Right atrium auricular region (tissue), 2 donors: ENCODE measurements at places on chromosomes 2 and 18. TPM values are rescaled to one million over a fixed set of nuclear protein-coding genes. Genes with fewer than 3 reads are reported as not detected.

CD8A gene
- 0.39 TPM for total RNA-seq

CYBRD1 gene
- 100 TPM for total RNA-seq

REEP1 gene
- total RNA-seq = 34.2 TPM

ASB18 gene
- 1.9 TPM for total RNA-seq

DHRS9 gene
- 31.4 TPM for total RNA-seq

ZNF892 gene
- total RNA-seq = 3.2 TPM

RTP5 gene
- not detected for total RNA-seq

DNA sequence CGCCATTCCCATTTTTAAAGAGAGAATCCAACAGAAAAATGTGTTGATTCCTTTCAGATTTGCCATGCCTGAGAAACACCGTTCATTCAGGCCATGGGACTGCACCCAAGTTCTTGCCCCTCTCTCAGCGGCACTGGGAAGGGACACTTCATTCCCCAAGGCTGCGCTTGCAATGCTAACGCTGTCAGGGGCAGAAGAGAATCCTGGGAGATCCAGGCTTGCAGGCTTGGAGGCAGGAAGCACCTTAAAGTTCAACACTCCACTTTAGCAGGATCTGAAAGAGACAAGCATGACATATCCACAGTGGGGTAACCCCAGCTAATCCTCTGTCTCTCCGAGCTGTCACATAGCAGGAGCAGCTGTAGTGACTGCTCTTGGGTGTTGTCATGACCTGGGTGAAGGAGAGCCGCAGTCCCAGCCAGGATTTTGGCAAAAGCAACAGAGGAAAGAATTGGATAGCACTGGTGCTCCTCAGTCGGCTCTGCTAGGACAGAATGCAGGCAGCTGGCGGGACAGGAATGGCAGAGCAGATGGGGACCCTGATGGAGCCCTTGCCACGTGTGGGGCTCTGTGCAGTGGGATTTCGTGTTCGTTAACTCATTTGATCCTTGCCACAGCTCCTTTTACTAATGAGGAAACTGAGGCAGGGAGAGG is 22.0 kb upstream of the ODC1 start:
- H3K4me3 ChIP-seq = no peak overlapping the region
- H3K36me3 ChIP-seq = no peaks in the 10 kb centered on the region
- H3K4me1 ChIP-seq = no peaks in the 10 kb centered on the region
- H3K27ac ChIP-seq = no peak overlapping the region

- no peaks in the 10 kb centered on the region for H3K36me3 ChIP-seq
- no peaks in the 10 kb centered on the region for H3K4me1 ChIP-seq
- no peak overlapping the region for H3K4me3 ChIP-seq
- no peaks in the 10 kb centered on the region for H3K27me3 ChIP-seq
- H3K27ac ChIP-seq = no peak overlapping the region
Measured at GRCh38 chr18:25729072-25729471, 361.3 kb downstream of the SS18 start.

- H3K36me3 ChIP-seq = peaks cover 6% of the 10 kb centered on the region
- no peak for DNase-seq
- H3K27ac ChIP-seq = no peak overlapping the region
- H3K4me3 ChIP-seq = no peak overlapping the region
- H3K27me3 ChIP-seq = no peaks in the 10 kb centered on the region
Measured at GRCh38 chr2:207601774-207602173, 23.4 kb downstream of the METTL21A start.

DNA sequence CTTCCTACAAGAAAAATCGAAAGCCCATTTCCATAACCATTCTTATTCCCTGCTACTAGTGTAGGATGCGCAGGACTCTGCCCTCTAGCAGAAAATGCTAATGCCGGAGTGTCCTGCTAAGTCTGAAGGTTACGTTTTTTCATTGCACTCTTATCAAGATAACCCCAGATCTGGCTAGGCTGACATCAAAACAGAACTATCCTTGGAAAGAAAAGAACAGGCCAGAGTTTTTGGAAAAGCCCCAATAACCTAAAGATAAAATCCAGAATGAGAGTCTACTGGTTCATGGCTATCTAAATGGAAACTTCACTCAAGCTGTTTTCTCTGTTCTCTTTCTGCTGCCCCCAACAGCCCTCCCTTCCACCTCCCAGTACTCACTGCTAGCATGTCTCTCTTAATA is 913 bp downstream of the RNF152 start:
- no peaks in the 10 kb centered on the region for H3K36me3 ChIP-seq
- H3K27me3 ChIP-seq = no peaks in the 10 kb centered on the region
- H3K4me3 ChIP-seq = peak overlapping the region; percentile 83
- peak overlapping the region; percentile 90 for H3K27ac ChIP-seq

- no peaks in the 10 kb centered on the region for H3K36me3 ChIP-seq
- H3K27ac ChIP-seq = no peak overlapping the region
- DNase-seq = no peak
- no peak overlapping the region for H3K4me3 ChIP-seq
- no peaks in the 10 kb centered on the region for H3K27me3 ChIP-seq
- peaks cover 33% of the 10 kb centered on the region for H3K4me1 ChIP-seq
Measured at GRCh38 chr2:168169097-168169745, 78.2 kb downstream of the STK39 start.

GRCh38 chr2:38168710-38169480 is 92.9 kb upstream of the CYP1B1 start:
- no peaks in the 10 kb centered on the region for H3K4me1 ChIP-seq
- no peak for DNase-seq
- H3K27ac ChIP-seq = no peak overlapping the region
- no peaks in the 10 kb centered on the region for H3K27me3 ChIP-seq
- H3K4me3 ChIP-seq = no peak overlapping the region
- H3K36me3 ChIP-seq = no peaks in the 10 kb centered on the region

GRCh38 chr2:241036397-241036963 is 38.1 kb downstream of the SNED1 start:
- no peaks in the 10 kb centered on the region for H3K27me3 ChIP-seq
- DNase-seq = no peak
- H3K27ac ChIP-seq = no peak overlapping the region
- H3K4me1 ChIP-seq = no peaks in the 10 kb centered on the region

DNA sequence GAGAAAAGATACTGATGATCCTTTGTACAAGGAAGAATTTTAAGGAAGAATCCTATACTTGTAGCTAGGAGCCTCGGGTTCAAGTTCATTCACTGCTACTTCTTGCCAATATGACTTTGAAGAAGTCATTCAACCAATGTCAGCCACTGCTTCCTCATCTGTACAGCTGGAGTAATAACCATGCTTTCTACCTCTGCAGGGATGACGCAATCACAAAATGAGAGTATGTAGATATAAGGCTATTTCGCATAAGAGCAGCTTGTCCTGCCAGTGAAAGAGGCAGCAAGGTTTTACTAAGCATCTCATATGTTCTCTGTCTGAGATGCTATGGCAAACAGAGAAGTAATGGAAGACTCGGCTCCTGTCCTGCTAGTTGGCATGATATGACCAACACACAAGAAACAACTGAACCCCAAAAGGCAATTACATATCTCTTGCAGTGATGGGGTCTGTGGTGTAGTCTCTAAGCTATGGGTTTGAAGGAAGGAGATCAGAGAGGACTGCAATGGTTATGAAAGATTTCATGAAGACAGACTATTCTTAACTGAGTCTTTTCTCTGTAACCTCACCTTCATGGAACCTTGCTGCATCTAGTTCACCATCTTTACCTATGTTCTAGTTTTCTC is 9.2 kb downstream of the AAK1 start:
- H3K4me1 ChIP-seq = no peaks in the 10 kb centered on the region
- no peak overlapping the region for H3K4me3 ChIP-seq
- no peaks in the 10 kb centered on the region for H3K27me3 ChIP-seq
- no peaks in the 10 kb centered on the region for H3K36me3 ChIP-seq
- no peak for DNase-seq

- H3K4me3 ChIP-seq = no peak overlapping the region
- no peak overlapping the region for H3K27ac ChIP-seq
- no peaks in the 10 kb centered on the region for H3K27me3 ChIP-seq
- H3K4me1 ChIP-seq = no peaks in the 10 kb centered on the region
- H3K36me3 ChIP-seq = no peaks in the 10 kb centered on the region
Measured at GRCh38 chr2:96693286-96694200, 46.3 kb downstream of the LMAN2L start.

GRCh38 chr18:11369556-11369955 is 220.2 kb upstream of the PIEZO2 start:
- no peak overlapping the region for H3K27ac ChIP-seq
- peaks cover 5% of the 10 kb centered on the region for H3K4me1 ChIP-seq

DNA sequence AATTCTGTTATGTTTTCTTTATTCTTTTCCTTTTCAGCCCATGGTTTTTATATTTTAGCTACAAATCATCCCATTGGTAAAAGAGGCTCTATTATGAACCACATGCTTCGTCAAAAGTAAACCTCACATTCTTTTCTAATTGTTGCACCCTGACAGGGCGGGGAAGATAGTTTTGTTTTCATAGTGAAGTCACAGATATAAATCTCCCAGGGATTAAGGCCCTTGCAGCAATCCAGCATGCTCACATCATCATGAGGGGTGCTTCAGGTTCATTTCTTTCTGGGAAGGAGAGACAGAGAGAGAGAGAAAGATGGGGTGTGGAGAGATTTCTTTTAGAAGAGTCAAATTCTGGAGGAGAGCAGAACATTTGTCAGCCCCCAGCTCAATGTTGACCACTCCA is 124.5 kb upstream of the CDC42EP3 start:
- DNase-seq = no peak
- H3K27ac ChIP-seq = no peak overlapping the region
- no peaks in the 10 kb centered on the region for H3K36me3 ChIP-seq
- H3K27me3 ChIP-seq = no peaks in the 10 kb centered on the region
- no peak overlapping the region for H3K4me3 ChIP-seq

DNA sequence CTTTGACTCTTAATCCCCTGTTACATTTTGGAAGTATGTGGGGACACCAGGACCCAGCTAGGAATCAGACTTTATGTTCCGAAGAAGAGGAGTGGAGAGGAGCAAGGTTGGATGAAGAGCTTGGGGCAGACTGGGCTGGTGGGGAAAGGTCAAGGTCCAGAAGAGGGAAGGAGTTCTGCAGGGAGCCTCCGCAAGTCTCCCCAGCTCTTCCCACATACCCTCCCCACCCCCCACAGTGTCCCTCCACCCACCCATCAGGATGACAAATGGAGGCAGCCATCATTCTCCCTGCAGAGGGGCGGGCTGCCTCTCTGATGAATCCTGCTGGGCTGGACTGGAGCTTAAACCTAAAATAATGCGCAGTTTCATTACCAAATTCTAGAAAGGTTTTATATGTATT is 77.2 kb downstream of the ACKR3 start:
- no peak overlapping the region for H3K27ac ChIP-seq
- peak; percentile 43 for DNase-seq
- no peaks in the 10 kb centered on the region for H3K27me3 ChIP-seq
- H3K4me3 ChIP-seq = no peak overlapping the region
- H3K4me1 ChIP-seq = peaks cover 12% of the 10 kb centered on the region

GRCh38 chr18:48543228-48543627 is 4.4 kb downstream of the CTIF start:
- DNase-seq = no peak
- H3K27me3 ChIP-seq = no peaks in the 10 kb centered on the region
- H3K4me3 ChIP-seq = no peak overlapping the region
- H3K27ac ChIP-seq = peak overlapping the region; percentile 14
- no peaks in the 10 kb centered on the region for H3K36me3 ChIP-seq
- H3K4me1 ChIP-seq = peaks cover 71% of the 10 kb centered on the region

GRCh38 chr18:35577045-35577848 is 4.3 kb upstream of the GALNT1 start:
- DNase-seq = no peak
- no peaks in the 10 kb centered on the region for H3K27me3 ChIP-seq
- H3K4me1 ChIP-seq = no peaks in the 10 kb centered on the region
- no peak overlapping the region for H3K27ac ChIP-seq
- no peaks in the 10 kb centered on the region for H3K36me3 ChIP-seq

GRCh38 chr18:12779043-12779442 is 76.2 kb downstream of the PSMG2 start:
- H3K27ac ChIP-seq = no peak overlapping the region
- no peaks in the 10 kb centered on the region for H3K36me3 ChIP-seq
- H3K4me3 ChIP-seq = no peak overlapping the region
- no peaks in the 10 kb centered on the region for H3K27me3 ChIP-seq
- peak; percentile 16 for DNase-seq

GRCh38 chr18:45890606-45891005 is 65.1 kb downstream of the SIGLEC15 start:
- no peak overlapping the region for H3K4me3 ChIP-seq
- H3K27ac ChIP-seq = no peak overlapping the region
- peaks cover 42% of the 10 kb centered on the region for H3K36me3 ChIP-seq
- DNase-seq = no peak
- no peaks in the 10 kb centered on the region for H3K4me1 ChIP-seq
- H3K27me3 ChIP-seq = no peaks in the 10 kb centered on the region

GRCh38 chr2:95082477-95082876 is 39.1 kb downstream of the MRPS5 start:
- no peak for DNase-seq
- H3K27ac ChIP-seq = no peak overlapping the region
- peaks cover 24% of the 10 kb centered on the region for H3K36me3 ChIP-seq
- H3K4me3 ChIP-seq = no peak overlapping the region
- no peaks in the 10 kb centered on the region for H3K27me3 ChIP-seq

GRCh38 chr2:67671464-67672450 is 274.6 kb downstream of the ETAA1 start:
- no peaks in the 10 kb centered on the region for H3K27me3 ChIP-seq
- H3K36me3 ChIP-seq = no peaks in the 10 kb centered on the region
- H3K4me1 ChIP-seq = no peaks in the 10 kb centered on the region
- no peak for DNase-seq
- no peak overlapping the region for H3K4me3 ChIP-seq

GRCh38 chr2:71544919-71545571 is 91.7 kb downstream of the DYSF start:
- H3K4me1 ChIP-seq = no peaks in the 10 kb centered on the region
- H3K27me3 ChIP-seq = no peaks in the 10 kb centered on the region
- no peak for DNase-seq
- no peaks in the 10 kb centered on the region for H3K36me3 ChIP-seq
- peak overlapping the region; percentile 21 for H3K4me3 ChIP-seq

DNA sequence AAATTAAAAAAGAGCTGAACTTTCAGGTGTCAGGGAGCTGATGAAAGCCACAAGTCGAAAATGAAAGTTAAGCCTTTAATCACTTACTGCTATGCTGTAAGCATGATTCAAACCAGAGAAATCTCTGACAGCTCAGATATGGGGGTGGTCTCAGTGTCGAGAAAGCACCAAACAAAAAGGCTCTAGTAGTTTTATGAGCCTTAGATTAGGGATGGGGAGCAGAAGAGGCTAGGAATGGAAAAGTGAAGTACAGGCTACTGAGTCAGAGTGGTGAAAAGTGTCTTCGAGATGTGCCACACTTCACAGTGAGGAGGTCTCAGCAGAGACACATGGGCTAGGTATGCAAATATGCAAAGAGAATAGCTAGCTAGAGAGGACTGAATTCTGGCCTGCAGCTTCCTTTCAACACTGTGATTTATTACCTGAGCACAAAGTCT is 482.2 kb downstream of the SPAG16 start:
- H3K27ac ChIP-seq = no peak overlapping the region
- no peak for DNase-seq
- H3K27me3 ChIP-seq = no peaks in the 10 kb centered on the region
- H3K36me3 ChIP-seq = no peaks in the 10 kb centered on the region
- no peaks in the 10 kb centered on the region for H3K4me1 ChIP-seq
